Left renal pelvis (tissue), 4 donors: ENCODE measurements at places on chromosomes 4 and X. TPM values are rescaled to one million over a fixed set of nuclear protein-coding genes. Genes with fewer than 3 reads are reported as not detected.

DIAPH2 gene
- polyA plus RNA-seq: 9.5 TPM

APBB2 gene
- 54.3 TPM for polyA plus RNA-seq

ANAPC10 gene
- 32.3 TPM for polyA plus RNA-seq

GRCh38 chr4:118729287-118730286 lies 44.4 kb downstream of the METTL14 start:
- no peak for DNase-seq

GRCh38 chrX:29422034-29422433 lies 793.3 kb upstream of the MAGEB2 start:
- no peak for DNase-seq

DNA sequence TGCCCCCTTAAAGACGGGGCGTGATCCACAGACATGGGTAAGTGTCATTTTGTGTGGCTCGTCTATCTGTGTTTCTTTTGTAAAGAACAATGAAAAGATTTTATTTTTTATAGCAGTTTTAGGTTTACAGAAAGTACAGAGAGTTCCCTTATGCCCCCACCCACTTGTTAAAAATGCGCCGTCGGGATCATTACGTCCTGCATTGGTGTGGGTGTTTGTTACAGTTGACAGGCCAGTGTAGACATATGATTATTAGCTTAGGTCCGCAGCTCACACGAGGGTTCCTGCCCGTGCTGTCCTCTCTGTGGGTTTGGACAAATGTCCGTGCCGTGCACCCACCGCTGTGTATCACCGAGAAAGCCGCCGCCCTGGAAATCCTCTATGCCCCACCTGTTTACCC lies 50.5 kb downstream of the RGS12 start:
- no peak for DNase-seq

DNA sequence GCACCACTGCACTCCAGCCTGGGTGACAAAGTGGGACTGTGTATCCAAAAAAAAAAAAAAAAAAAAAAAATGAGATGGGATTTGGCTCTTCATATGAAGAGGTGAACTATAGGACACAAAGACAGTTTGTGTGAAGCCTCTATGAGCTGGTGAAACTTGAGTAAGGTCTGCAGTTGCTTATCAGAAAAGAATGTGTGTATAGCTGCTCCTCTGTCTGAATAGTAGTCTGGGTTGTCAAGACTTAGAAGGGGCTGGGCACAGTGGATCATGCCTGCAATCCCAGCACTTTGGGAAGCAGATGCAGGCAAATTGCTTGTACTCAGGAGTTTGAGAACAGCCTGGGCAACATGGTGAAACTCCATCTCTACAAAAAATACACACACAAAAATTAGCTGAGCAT lies 82.8 kb downstream of the ARSF start:
- no peak for DNase-seq

DNA sequence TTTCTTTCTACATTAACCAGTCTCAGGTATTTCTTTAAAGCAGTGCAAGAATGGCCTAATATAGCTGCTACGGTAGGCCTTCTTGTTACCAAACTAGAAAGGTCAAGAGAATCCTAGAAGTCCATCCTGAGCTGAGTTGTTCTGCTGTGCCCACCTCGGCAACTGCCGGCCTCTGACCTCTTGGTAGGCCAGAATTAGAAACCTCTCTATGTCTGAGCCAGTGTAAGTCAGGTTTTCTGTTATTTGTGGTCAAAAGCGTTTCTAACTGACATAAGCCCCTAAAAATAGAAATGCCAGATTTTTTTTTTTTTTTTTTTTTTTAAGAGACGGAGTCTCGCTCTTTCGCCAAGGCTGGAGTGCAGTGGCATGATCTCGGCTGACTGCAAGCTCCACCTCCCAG lies 43.1 kb downstream of the SOWAHB start:
- DNase-seq: no peak

GRCh38 chr4:122832732-122833131 lies 6.1 kb downstream of the FGF2 start:
- DNase-seq: no peak

- DNase-seq: no peak
Observed at GRCh38 chr4:120773641-120774040, 148.9 kb downstream of the PRDM5 start.

- no peak for DNase-seq
Observed at GRCh38 chr4:185936650-185937376, 124.8 kb upstream of the SORBS2 start.

- DNase-seq: no peak
Observed at GRCh38 chr4:6563935-6564645, 10.9 kb upstream of the MAN2B2 start.

GRCh38 chrX:99795495-99795894 lies 614.6 kb downstream of the PCDH19 start:
- DNase-seq: no peak

DNA sequence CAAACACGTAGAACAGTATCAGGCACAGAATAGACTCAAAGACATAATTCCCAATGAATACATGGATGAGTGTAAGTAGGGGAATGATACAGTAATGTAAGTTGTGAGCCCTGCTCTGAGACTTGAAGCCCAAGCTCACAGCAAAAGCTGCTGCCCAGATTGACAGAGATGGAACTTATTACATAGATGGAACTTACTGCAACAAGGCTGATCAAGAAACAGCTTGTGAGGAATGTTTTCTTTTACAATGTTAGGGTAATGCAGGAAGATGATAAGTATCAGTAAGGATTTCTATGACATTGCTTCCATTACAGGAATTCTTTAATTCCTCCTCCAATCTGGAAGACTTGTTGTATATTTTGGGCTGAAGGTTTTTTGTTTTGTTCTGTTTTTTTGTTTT lies 278.4 kb downstream of the IL15 start:
- DNase-seq: no peak
